ENCODE measurements at places on chromosomes 1 and 21.

DNA sequence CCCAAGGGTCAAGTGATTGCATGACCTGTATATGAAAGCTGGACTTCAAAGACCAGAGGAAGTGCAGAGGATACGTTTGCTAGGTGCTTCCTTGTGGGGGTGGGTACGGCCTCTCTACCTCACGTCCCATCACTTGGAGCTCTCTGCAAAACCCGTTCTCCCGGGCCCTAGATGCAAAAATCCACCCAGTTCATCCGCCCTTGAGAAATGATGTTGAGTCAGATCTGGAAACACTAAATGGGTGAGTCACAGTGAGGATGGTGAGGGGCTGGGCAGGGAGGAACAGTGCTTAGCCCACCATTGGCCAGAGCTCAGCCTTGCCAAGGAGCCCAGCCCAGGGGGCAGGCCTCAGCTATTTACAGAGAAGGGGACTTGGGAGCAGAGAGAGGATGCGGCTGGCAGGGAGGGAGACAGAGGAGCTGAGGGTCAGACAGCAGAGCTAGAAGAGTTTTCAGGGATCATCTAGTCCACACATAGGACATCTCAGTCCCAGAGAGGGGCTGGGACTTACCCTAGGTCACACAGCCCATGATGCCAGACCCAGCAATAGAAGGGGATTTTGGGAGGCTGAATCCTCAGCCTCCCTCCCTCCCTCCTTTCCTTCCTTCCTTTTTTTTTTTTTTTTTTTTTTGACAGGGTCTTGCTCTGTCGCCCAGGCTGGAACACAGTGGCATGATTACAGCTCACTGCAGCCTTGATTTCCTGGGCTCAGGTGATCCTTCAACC, 14.6 kb downstream of the ARHGEF10L start:
- H3K36me3 ChIP-seq = no peaks in the 10 kb centered on the region
- no peak for DNase-seq
- H3K4me1 ChIP-seq = no peaks in the 10 kb centered on the region
- H3K27ac ChIP-seq = no peak overlapping the region
- peaks cover 10% of the 10 kb centered on the region for H3K27me3 ChIP-seq

GRCh38 chr1:117828201-117828600, 101.2 kb downstream of the GDAP2 start:
- H3K27me3 ChIP-seq = peaks cover 7% of the 10 kb centered on the region
- DNase-seq = no peak
- no peaks in the 10 kb centered on the region for H3K36me3 ChIP-seq

DNA sequence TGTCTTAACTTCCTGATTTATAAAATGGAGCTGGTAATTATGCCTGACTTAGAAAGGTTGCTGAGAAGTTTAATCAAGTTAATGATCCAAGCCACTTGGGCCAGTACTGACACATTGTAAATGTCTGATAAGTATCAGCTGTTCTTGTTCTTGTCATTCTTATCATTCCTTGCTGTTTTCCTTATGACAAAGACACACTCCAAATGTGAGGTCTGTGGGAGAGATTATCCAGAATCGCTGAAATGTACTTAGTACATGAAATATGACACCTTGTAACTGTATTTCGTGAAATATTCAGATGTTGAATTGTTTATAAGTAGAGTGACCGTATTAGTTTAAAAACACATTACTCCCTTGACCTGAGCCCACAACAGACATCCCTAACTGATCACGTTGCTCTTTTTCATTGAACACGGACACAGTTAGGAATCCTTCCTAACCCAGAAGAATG, 6.1 kb downstream of the AADACL4 start:
- H3K27ac ChIP-seq = no peak overlapping the region
- DNase-seq = no peak
- H3K4me1 ChIP-seq = peaks cover 7% of the 10 kb centered on the region
- peaks cover under 1% of the 10 kb centered on the region for H3K27me3 ChIP-seq
- no peaks in the 10 kb centered on the region for H3K36me3 ChIP-seq
- H3K4me3 ChIP-seq = no peak overlapping the region

- H3K36me3 ChIP-seq = no peaks in the 10 kb centered on the region
- no peak overlapping the region for H3K27ac ChIP-seq
- DNase-seq = no peak
These were observed 133.4 kb downstream of the EDEM3 start for GRCh38 chr1:184621260-184621659.

DNA sequence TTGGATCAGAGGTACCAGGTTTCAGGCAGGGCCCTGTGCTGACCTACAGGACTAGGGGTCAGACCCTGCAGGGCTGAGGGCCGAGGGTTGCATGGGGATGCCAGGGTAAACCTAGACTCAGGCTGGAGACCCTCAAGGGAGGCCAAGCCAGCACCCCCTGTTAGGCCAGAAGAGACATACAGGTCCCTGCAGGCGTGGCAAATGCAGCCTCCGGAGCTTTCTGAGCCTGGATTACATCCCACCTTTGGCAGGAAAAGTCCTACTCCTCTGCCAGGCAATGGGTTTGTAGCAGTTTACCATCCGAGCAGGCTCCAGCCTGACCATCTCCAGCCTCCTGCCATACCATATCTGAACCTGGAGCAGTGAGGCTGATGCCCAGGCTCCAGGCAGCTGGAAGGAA, 425.3 kb downstream of the NPHP4 start:
- H3K4me3 ChIP-seq = no peak overlapping the region
- H3K4me1 ChIP-seq = no peaks in the 10 kb centered on the region
- peaks cover 7% of the 10 kb centered on the region for H3K27me3 ChIP-seq
- H3K36me3 ChIP-seq = no peaks in the 10 kb centered on the region

GRCh38 chr1:229629261-229629660, 3.2 kb downstream of the URB2 start:
- no peak overlapping the region for H3K27ac ChIP-seq
- H3K4me3 ChIP-seq = no peak overlapping the region
- DNase-seq = no peak
- H3K27me3 ChIP-seq = peaks cover 8% of the 10 kb centered on the region

- H3K4me3 ChIP-seq = no peak overlapping the region
- H3K36me3 ChIP-seq = no peaks in the 10 kb centered on the region
- peaks cover 1% of the 10 kb centered on the region for H3K27me3 ChIP-seq
- no peaks in the 10 kb centered on the region for H3K4me1 ChIP-seq
- H3K27ac ChIP-seq = no peak overlapping the region
- DNase-seq = no peak
These were observed 22.3 kb upstream of the TTF2 start for GRCh38 chr1:117037802-117038201.

DNA sequence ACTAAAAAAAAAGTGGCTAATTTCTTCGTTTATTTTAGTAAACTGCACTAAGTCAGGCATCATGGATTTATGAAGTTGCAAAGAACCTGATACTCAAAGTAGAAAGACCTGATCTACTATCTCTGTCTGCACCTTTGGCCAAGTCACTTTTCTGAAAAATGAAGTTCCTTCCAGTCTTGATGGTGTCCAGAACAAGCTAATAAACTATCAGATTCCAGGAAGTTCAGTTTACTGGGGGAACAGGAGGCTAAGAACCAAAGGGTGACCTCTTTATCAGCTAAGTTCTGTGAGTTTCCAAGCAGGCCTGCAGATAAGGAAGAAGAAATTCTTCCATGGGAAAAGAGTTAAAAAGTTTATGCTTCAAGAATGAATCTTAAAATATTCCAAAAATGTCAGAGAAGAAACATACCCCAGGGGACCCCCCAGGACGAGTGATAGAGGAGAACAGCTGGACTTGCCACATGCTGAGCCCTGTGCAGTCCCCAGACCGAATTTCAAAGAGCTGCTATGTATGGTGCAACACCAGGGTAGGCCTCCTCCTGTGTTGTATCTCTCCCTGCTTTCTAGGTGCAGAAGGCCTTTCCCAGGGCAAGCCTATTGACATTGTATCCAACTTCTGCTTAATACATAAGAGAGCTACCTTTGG, 72.8 kb upstream of the FGGY start:
- no peaks in the 10 kb centered on the region for H3K4me1 ChIP-seq
- no peak overlapping the region for H3K4me3 ChIP-seq
- H3K27me3 ChIP-seq = peaks cover 2% of the 10 kb centered on the region

DNA sequence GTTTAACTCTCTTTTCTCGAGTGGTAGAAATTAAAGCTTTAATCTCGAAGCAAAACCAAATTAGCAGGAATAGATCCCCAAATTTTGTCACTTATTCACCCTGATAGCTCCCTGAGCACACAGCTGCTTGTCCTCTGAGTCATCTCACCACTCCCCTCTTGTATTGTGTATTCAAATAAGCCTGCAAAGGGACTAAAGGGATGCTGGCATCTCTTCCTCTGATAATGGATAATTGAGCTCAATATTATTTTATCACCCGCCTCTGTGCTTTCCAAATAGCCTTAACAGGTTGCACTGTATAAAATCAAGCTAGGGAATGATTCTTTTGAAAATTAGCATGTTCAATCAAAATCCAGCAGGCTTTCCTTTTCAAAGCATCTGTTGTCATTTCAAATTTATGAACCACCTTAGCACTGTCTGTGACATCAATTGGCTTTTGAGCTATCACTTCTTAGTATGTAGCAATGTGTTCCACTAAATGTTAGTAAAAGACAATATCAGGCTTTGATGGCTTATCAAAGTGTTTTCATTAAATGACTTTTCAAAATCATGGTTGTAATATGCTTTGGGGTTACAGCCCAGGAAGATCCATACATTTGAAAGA, 561.6 kb downstream of the PLA2G4A start:
- no peak overlapping the region for H3K27ac ChIP-seq
- no peaks in the 10 kb centered on the region for H3K4me1 ChIP-seq
- no peak for DNase-seq
- H3K36me3 ChIP-seq = no peaks in the 10 kb centered on the region

DNA sequence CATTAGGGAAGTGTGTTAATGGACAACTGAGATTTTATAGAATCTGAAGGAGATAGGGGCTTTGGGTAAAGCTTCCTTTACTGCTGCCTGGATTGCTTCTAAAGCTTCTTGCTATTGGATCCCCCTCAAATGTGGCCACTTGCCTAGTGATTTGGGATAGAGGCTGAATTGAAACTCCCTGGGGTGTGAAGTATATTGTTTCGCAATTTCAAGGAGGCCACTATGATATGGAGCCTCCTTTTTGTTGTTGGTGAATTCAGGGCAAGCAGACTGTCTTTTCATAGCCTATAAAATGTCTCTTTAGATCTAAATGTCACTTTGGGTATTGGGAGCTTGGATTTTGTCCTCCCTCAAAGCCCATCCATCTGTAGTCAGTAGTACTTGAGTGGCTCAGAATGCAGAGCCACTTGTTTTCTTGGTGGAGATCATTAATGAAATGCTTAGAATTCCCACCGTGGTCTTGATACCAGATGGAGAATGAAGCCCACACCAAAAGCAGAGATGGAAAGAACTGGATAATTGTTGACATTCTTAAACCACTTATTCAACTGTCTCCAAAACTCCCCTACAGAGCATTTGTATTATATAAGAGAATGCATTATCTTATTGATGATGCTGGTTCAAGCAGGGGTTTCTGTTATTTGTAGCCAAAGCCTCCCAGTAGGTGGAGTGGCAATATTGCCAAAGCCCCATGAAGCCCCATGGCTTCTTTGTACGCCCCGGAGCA, 144.3 kb upstream of the KCNE2 start:
- no peaks in the 10 kb centered on the region for H3K27me3 ChIP-seq
- no peak for DNase-seq
- H3K4me3 ChIP-seq = no peak overlapping the region
- no peak overlapping the region for H3K27ac ChIP-seq

GRCh38 chr1:8984990-8985389, 39.3 kb downstream of the CA6 start:
- peaks cover 2% of the 10 kb centered on the region for H3K4me1 ChIP-seq
- H3K36me3 ChIP-seq = no peaks in the 10 kb centered on the region
- H3K27ac ChIP-seq = no peak overlapping the region

DNA sequence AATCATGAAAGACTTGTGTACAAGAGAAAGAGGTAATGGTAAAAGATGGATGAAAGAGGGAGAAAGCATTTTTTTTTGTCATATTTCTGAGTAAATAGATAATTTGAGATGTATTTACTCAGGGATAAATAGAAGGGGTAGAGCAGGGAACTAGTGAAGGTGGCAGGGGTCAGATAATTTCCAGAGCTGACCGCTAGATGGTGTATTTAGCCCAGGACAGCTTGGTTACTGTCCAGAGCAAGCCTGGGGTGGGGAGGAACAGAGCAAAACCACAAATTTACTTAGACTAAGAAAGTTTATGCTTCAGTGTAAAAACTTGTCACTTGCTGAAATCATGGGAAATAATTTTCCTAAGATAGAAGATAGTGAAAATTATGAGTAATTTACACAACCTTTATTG, 91.5 kb downstream of the XCL2 start:
- no peaks in the 10 kb centered on the region for H3K27me3 ChIP-seq
- H3K4me3 ChIP-seq = no peak overlapping the region
- H3K4me1 ChIP-seq = peaks cover 26% of the 10 kb centered on the region
- H3K36me3 ChIP-seq = peaks cover 11% of the 10 kb centered on the region
- peak overlapping the region; percentile 78 for H3K27ac ChIP-seq

DNA sequence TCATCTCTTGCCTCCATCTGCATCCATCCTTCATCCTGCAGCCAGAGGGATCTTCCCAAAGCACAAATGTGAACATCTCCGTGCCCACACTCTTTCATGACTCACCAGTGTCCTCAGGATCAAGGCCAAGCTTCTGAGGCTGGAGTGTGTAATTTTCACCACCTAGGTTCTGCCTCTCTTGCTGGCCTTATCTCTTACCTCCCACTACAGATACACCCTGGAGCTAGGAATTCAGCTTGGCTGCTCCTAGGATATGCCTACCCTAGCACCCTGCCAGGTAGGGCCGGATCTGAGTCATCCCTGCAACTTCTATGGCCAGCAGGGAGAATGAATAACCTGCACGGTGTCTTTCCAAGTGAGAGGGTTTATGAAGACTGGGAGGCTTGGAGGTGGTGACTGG, 208.7 kb upstream of the CSF3R start:
- DNase-seq = no peak
- H3K4me1 ChIP-seq = no peaks in the 10 kb centered on the region
- no peak overlapping the region for H3K27ac ChIP-seq
- peaks cover 13% of the 10 kb centered on the region for H3K27me3 ChIP-seq
- H3K4me3 ChIP-seq = no peak overlapping the region
- no peaks in the 10 kb centered on the region for H3K36me3 ChIP-seq

DNA sequence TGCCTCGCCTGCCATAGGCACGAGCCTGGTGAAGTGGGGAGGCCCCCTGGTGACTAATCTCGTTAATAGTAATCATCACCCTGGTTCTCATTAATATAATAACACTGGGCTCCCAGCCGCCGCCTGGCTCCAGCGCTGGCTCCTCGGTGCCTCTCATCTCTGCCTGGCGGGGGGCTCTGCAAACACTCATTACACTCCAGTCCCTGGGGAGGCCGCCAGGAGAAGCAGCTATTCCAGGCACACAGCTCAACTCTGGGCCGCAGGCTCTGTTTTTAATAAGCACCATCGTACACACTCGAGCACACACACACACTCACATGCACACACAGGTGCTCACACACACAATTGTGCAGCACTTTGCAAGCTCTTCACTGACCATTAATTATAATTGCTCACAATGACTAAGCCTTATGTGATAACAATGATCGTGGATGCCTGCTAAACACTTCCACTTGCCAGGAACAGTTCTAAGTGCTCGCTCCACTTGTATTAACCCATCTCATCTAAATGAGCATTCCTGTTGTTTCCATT, 52.2 kb downstream of the SDC3 start:
- no peak overlapping the region for H3K27ac ChIP-seq
- DNase-seq = no peak
- H3K36me3 ChIP-seq = no peaks in the 10 kb centered on the region
- peaks cover 9% of the 10 kb centered on the region for H3K27me3 ChIP-seq
- no peak overlapping the region for H3K4me3 ChIP-seq
- H3K4me1 ChIP-seq = no peaks in the 10 kb centered on the region

- no peaks in the 10 kb centered on the region for H3K4me1 ChIP-seq
- no peak overlapping the region for H3K27ac ChIP-seq
- H3K4me3 ChIP-seq = no peak overlapping the region
- H3K36me3 ChIP-seq = no peaks in the 10 kb centered on the region
- no peaks in the 10 kb centered on the region for H3K27me3 ChIP-seq
These were observed 706.3 kb downstream of the ADGRL2 start for GRCh38 chr1:82507011-82507410.
